CD4-positive, alpha-beta T cell treated with Interleukin-1 beta for 1 hour (primary cell): ENCODE measurements at places on chromosomes 4 and X.

DNA sequence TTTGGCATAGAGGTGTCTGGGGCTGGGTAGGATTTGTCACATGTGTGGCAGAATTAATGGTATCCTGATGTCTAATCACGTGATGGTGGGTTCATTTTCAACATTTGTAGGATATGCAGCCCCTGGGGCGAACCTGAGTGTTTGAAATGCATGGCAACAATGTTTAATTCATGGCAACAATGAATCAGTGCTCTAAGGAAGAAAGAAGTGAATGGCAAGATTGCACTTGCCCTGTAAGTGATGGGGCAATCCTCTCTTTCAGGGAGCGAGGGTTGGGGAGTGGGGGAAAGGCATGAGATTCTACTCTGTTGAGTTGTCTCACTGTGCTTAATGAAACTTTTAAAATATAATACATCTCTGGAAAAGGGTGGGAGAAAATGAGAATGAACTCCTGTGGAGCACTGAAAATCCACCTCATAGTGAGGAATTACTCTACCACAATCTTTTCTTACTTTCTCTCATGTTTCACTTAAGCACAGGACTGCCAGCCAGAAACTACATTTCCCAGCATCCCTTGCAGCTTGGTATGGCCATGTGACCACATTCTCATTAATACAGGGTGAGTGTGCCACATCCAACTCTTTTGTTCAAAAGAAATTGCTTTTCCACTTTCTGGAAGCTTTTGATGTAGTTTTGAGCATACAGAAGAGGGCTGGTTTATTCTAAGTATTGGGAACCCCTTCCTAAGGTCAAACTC lies 64.0 kb upstream of the PGM2 start:
- peak; percentile 39 for DNase-seq

GRCh38 chr4:6548201-6548881 lies 26.6 kb upstream of the MAN2B2 start:
- no peak for DNase-seq

DNA sequence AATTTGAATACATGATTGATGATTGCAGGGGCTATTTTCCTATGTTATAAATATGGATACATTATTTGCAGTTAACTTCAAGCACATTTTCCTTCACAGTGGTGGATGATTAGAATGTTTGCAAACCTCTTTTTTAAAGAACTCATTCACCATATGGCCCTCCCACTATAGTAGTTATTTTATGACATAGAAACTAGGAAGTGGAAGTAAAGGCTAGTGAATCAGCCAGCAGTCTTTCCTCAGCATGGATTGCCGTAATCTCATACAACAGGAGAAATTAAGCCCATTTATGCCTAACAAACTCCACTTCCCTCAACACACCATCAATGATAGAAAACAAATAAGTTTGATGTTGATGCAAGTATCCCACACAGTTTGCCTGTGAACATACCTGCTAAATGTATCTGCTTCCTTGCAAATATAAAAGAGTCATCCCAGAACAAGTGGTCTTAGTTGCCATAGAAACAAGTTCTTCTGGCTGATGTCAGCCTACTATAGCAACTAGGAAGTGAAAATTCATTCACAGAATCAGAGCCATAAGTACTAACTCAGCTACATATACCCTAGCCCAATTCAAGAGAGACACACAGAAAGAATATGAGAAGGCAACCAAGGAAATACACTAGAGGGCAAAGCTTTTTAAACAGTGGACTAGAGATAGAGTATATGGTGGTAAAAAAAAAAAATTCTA lies 100.9 kb upstream of the RADX start:
- DNase-seq: no peak

- DNase-seq: no peak
Measured at GRCh38 chrX:118534716-118535493, 39.3 kb downstream of the DOCK11 start.

- peak; percentile 16 for DNase-seq
Measured at GRCh38 chrX:68511255-68511654, 12.4 kb downstream of the YIPF6 start.

- DNase-seq: no peak
Measured at GRCh38 chr4:93312299-93312698, 516.3 kb upstream of the ATOH1 start.

- DNase-seq: no peak
Measured at GRCh38 chr4:83356899-83357661, 22.4 kb upstream of the HPSE start.

DNA sequence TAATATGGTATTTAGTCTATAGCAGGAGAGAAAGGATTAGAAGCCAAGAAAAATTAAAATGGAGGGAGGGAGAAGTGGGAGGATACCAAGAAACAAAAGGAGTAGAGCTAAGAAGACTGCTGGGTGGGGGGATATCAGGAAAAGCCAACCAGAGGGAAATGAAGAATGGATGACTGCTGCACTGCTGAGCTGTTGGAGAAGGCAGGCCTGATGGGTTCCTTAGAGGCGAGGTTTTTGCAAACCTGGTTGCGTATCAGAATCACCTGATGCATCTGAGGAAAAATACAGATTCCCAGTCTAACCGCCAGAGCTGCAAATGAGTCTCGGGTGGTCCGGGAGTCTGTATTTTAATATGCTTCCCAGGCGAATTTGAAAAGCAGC lies 1.5 kb downstream of the PGRMC1 start:
- no peak for DNase-seq

- DNase-seq: peak; percentile 63
Measured at GRCh38 chrX:13742397-13743176, 8.0 kb downstream of the OFD1 start.

DNA sequence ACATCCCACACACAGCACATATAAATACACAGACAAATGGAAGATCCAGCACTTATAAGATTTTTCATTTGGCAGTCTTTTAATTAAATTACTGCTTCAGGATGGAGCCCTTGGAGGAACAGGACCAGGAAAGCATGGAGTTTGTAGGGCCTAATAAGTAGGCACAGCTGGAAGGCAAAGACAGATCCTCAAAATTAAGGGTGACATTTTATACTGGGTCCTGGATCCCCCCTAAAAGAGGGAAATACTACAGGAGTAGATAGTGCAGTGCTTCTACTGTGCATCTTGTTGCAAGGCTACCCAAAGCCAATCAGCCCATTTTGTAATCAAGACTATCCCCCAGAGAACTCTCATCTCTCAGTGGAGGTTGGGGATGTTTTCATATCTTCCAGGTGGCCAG lies 1860.7 kb upstream of the PCDH10 start:
- no peak for DNase-seq

GRCh38 chr4:24519649-24520048 lies 64.7 kb downstream of the DHX15 start:
- DNase-seq: no peak

GRCh38 chrX:103640401-103641155 lies 11.8 kb downstream of the TCEAL1 start:
- no peak for DNase-seq

GRCh38 chrX:134452596-134452995 lies 7.4 kb upstream of the HPRT1 start:
- no peak for DNase-seq

GRCh38 chr4:132572210-132572609 lies 576.9 kb upstream of the PCDH10 start:
- no peak for DNase-seq

- DNase-seq: no peak
Measured at GRCh38 chr4:4776335-4776734, 83.1 kb upstream of the MSX1 start.

- no peak for DNase-seq
Measured at GRCh38 chr4:123305736-123306135, 90.9 kb upstream of the SPRY1 start.

DNA sequence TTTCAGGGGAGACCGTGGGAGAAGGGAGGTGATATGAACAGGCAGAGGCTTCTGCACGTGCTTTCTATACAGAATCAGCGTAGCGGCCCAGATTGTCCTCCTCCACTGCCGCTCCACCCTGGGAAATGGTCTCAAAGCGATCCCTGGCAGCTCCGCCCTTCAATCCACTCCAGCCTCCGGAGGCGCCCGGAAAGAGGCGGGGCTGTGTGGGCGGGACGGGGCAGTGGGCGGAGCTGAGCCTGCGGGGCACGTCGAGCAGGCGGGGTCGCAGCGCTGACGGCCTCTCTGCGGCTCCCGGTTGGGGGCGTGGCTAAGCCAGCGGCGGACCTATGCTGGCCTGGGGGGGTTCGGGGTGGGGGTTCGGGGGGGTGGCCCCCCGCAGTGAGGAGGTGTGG lies 210 bp upstream of the SMIM10L2A start:
- DNase-seq: peak; percentile 90

- DNase-seq: no peak
Measured at GRCh38 chrX:78129714-78130113, 9.7 kb downstream of the TAF9B start.

- DNase-seq: no peak
Measured at GRCh38 chr4:99021386-99021785, 25.9 kb downstream of the METAP1 start.

DNA sequence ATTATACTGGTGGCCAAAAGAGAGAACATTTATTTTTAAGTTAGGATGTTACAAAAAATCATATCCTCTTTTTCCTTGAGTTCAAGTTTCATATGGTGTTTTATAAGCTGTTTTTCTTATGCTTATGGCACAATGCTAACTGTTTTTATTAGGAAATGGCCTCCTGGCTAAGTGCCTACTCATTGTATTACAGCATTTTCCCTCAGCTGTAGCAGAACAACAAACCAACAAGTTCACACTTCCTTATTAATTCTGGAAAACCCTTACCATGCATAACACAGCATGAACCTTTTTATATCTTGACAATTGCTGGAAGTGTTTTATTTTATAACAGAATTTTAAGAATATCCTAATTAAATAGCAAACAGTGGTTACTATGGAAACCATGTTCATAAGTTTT lies 165.8 kb downstream of the GASK1B start:
- DNase-seq: no peak

- DNase-seq: no peak
Measured at GRCh38 chr4:4673070-4673469, 131.2 kb upstream of the STX18 start.

DNA sequence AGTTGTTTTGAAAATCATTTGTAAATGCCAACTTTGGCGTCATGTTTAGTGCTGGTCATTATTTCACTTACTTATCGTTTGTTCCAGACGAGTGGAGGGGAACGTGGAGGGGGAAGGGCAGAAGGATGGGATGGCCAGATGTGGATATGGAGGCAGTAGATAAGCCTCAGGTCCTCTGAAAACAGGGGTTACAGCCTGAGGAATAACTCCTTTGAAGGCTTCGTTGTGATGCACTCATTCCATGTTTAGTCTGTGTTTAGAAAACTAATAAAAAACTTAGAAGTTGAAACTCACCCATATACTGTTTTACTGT lies 1.1 kb downstream of the MOB1B start:
- DNase-seq: no peak

DNA sequence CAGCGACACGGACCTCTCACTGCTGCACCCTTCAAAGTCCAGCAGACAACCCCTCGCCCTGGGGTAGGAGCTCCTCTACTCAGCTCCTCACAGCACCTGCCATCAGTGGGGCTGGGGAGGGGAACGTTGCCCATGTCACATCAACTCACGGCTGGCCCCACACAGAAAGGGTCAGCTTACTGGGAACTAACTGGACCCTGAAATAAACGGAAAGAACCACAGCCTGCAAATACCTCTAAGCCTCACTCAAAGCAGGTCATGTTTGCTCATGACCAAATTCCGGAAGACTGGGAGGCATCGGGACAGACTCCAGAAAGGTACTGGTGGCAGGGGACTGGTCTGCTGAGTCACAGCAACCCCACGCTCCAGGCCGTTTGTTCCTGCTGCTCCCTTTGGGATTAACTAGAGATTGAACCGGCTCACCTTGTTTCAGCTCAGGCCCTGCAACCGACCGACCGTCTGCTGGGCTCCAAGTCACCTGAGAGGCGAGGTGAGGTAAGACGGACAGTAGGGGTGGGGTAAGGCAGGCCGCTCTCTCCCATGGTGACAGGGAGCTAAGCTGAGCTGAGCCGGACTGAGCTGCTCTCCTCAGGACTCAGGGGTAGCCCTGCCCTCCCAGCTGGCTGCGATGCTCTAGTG lies 5.6 kb downstream of the G6PD start:
- DNase-seq: no peak

DNA sequence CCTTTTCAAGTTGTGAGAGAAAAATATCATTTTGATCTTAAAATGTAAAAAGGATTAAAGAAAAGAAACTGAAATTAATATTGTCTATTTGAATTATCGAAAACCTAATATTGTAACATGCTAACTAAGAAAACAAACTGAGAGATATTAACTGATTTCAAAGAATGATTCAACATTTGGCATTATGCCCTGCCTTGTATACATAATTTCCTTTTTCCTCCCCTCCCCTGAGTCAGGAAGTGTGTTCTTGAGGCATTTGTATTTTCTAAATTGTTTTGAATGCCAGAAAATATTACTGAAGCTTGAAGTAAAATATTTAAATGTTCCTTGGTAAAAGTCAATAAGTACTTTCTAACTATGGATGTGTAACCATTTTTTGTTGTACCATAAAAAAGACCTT lies 49.4 kb downstream of the RPS6KA3 start:
- DNase-seq: no peak

DNA sequence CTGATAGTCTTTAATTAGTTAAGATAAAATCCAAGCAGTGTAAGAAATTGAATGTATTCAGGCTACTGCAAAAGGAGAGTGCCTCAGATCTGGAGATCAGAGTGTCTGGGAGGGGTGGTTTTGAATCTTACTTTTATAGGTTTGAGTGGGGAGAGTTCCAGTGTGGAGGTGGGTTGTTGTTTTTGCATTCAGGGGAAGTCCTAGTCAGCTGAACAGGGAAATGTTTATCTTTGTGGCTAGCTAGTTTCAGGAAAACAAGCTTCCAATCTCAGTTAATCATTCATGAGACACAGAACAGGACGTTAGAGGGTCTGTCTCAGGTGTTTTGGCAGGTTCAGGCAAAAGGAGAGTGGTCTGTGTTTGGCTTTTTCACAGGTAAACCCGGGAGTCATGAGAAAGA lies 26.0 kb downstream of the ZNF81 start:
- no peak for DNase-seq

DNA sequence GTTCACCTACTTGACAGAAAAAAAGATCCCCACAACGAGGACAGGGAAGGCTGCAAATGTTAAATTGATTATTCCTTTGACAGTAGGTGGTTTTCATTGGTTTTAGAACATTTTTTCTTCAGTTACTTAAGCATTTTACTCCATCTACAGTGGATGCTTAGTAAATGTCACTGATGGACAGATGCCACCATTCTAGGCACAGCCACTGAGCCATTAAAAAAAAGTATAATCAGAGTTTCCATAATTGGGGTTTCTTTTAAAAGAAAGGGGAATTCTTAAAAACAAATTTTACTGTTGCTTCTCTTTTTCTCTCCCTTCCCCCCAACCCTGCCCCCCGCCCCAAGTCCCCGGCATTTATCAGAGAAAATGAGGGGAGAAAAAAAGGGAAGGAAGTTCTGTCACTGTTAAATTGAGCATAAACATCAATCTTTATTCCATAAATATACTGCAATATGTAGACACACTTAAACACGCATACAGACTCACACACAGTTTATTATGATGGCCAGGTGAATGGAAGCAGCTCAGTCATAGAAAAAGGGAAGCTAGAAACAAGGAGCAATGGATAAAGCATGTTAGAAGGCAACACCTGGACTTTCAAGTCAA lies 79.7 kb upstream of the PRPS2 start:
- DNase-seq: no peak

DNA sequence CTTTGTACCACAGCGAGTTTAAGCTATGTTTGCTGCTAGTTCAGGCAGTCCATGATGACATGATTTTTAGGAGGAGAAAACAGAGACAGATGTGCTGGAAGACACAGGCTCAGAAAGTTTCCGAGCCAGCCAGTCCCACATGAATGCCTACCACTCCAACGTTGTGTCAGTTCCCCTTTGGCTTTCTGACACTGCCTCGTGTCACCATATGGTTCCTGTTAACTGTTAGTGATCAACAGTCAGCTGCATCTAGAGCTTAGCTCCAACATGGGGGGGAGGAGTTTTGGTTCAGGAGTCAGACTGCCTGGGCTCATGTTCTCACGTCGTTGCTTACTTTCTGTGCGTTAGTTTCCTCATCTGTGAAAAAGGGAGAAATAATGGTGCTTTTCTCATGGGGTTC lies 343.7 kb downstream of the MID1IP1 start:
- no peak for DNase-seq
